ENCODE measurements at places on chromosomes 12 and 14.

DNA sequence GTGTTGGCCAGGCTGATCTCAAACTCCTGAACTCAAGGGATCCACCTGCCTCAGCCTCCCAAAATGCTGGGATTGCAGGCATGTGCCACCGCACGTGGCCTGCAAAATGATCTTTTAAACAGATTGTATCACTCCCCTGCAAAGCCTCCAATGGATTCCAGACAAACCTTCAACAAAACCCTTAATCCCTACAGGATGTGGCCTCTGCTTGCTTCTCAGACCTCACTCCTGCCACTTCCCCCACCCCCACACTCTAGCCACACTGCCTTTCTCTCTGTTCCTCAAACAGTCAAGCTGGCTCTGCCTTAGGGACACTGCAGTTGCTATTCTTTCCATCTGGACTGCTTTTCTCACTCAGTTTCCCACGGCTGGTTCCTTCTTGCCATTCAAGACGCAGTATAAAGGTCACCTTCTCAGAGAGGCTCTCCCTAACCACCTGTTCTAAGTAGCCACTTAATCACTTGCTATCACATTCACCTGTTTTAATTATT, 47.3 kb upstream of the TMED10 start:
- no peak for DNase-seq

- DNase-seq = no peak
Measured at GRCh38 chr12:104314242-104314614, 10.7 kb downstream of the EID3 start.

GRCh38 chr12:21523148-21523547, 2.9 kb upstream of the SPX start:
- DNase-seq = no peak

DNA sequence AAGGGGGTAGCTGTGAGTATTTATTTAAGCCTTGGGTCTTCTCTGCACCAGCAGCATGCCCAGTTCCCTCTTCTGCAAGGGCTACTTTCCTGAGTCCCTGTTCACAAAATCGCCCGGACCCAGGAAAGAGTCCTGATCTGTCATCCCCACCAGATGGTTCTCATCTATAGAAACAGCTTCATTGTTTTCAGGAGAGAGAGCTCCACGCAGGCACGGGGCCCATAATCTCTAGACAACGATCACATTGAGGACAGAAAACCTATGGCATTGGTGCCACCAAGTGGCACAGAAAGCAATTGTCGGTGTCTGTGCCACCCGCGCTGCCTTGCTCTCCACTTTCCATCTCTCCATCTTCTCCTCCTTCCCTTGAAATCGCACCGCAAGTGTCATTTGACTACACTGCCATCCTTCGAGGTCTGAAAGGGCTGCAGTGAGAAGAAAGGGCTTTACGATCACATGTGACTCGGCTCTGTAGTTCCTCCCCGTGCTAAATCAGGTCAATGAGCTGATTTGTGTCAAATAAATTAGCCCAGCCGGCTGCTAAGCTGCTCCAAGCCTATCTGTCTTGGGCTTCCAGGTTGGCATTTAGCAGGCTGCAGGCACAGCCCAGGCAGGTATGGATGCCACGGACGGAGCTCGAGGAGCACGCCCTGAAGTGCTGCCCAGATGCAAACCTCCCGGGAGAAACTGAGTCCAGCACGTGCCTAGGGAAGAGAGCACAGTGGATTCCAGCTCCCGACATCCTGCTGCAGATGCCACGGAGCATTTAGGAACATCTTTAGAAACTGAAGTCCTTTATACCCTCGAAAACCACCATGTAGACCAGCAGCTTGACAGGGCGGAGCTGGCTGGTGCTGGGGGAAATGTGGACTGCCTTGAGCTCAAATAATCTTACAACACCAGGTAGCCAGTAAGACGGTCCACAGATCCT, 28.8 kb downstream of the SPRING1 start:
- DNase-seq = peak; percentile 27

GRCh38 chr12:1796515-1797010, 23.8 kb upstream of the LRTM2 start:
- DNase-seq = no peak

DNA sequence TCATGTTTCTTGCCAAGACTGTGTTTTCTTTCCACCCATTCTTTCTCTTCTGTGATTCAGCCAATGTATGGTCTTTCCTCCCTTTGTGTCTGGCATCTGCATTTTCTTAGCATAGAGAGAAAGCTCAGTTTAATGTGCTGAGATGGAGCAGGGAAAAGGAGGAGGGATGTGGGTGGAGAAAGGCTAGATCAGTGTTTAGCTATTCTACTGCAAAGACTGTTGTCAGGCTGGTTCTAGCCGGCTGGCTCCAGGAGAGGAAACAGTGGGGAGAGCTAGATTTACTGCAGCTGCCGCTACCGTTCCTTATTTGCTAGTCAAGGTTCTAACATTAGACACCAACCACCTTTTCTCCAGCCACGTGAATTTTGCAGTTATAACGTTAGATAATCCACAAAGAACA, 5.2 kb upstream of the RIMKLB start:
- peak; percentile 24 for DNase-seq

- no peak for DNase-seq
Measured at GRCh38 chr14:54219261-54220070, 177.3 kb upstream of the CDKN3 start.

GRCh38 chr12:48958049-48958388, 732 bp upstream of the ARF3 start:
- no peak for DNase-seq

- DNase-seq = no peak
Measured at GRCh38 chr12:4240161-4240783, 33.3 kb upstream of the CCND2 start.

GRCh38 chr12:60148831-60149230, 553.0 kb downstream of the SLC16A7 start:
- no peak for DNase-seq

GRCh38 chr12:64042911-64043310, 179.2 kb downstream of the KICS2 start:
- DNase-seq = no peak

DNA sequence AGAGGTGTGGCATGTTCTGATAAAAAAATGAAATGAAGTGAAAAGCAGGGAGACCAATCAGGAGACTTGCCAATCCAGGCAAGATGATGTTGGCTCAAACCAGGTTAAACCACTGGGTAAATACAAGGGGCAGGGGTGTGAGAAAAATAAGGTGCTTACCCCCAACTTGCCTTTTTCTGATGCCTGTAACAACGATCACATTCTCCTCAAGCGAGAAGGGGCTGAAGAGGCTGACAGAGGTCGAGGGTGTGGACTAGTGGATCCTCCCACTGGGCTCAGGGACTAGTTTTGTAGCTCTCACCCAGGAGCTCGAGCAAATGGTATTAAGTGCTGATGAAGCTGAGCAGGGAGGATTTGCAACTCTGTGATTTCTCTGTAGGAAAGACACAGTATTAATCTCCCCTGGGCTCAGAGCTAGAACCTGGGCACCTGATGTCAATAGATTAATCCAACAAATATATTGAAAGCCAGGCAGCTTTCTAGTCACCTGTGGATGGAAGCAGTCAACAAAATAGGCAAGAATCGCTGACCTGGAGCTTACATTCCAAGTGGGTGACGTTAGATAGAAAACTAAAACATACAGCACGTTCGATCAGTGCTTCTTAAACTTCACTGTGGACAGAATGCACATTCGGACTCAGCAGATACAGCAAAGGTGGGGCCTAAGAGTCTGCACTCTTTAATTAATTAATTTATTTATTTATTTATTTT, 15.2 kb upstream of the EAPP start:
- no peak for DNase-seq

- no peak for DNase-seq
Measured at GRCh38 chr12:101902641-101903040, 25.3 kb downstream of the DRAM1 start.

DNA sequence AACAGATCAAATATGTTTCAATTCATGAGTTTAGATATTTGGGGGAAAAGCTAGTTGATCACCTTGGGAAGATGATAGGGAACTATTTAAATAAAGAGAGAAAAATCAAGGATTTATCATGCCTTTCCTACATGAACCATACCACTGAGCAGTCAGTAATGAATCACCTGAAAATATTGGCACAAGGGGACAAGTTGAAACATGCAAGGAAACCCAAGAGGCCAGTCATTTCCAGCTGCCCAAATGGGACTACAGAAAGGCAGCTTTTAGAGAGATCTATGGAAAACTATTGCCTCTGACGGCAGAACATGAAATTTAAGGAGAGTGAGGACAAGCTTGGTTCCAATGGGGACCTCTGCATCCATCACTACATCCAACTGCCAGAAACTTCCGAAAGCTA, 14.1 kb upstream of the ETV6 start:
- no peak for DNase-seq

- no peak for DNase-seq
Measured at GRCh38 chr12:19588951-19589350, 149.7 kb downstream of the AEBP2 start.

GRCh38 chr12:69119770-69120169, 119.6 kb upstream of the CPSF6 start:
- no peak for DNase-seq

GRCh38 chr14:64790478-64790877, 86.3 kb downstream of the PLEKHG3 start:
- no peak for DNase-seq

DNA sequence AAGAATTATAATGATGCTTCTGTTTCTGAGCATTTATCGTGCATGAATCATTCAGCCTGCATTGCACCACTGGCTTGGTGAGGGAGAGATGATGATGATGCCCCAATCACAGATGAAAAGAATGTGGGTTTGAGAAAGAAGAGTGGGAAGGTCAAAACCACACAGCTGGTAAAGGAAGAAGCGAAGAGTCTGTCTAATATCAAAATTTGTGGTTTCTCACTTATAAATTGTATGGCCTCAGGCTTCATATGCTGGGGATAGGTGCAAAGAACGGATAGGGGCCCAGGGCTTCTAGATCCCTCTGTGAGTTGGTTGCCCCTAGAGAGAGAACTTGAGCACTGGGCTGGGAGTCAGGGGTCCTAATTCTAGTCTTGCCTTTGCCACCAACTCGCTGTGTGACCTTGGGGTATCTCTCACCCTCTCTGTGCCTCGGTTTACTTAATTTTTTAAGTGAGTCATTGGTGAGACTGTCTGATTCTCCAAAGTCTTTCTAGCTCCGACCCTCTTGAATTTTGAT, 2.2 kb downstream of the OASL start:
- DNase-seq = no peak

DNA sequence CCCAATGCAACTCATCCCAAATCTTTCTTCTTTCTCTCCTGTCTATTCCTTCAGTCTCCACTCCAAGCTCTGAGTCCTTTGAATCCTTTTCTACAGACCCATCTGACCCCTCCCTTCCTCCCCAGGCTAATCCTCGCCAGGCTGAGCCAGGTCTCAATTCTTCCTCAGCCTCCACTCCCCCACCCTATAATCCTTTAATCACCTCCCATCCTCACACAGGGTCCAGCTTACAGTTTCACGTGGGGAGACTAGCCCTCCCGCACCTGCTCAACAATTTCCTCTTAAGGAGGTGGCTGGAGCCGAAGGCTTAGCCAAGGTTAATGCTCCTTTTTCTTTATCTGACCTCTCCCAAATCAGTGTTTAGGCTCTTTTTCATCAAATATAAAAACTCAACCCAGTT, 63.8 kb downstream of the MOK start:
- no peak for DNase-seq

DNA sequence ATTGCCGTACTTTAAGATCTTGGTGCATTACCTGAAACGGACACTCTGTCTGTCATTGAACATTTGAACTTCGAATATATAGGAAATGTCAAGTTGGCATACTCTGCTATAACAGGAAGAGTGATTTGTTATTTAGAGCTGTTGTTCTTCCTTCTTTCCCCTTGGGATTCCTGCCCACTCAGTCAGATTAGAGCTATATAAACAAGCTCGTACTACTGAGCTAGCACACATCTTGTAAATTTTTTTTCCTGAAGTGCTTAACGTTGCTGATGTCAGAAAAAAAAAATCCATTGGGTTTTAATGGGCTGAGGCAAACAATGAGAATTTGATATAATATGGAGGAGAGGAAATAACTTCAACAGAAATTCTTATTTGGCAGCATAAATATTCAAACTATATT, 26.8 kb downstream of the RGS6 start:
- no peak for DNase-seq

- DNase-seq = no peak
Measured at GRCh38 chr12:62700091-62700880, 233.7 kb downstream of the MON2 start.

DNA sequence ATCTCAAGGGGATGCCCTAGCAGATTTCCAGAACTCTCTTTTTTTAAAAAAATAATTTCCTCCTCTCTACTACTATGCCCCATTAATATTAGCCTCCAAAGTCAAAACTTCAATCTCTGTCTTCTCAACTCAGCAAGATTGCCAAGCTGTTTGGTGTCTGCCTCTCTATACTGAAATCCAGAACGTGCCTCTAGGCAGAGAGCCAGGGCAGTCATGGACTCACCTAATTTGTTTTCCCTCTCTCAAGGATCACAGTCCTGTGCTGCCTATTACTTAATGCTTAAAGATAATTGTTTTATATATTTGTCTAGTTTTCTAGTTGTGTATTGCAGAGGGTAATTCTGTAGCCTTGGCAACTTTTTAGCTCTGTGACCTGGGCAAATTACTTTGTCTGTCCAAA, 74.7 kb downstream of the E2F7 start:
- DNase-seq = no peak

DNA sequence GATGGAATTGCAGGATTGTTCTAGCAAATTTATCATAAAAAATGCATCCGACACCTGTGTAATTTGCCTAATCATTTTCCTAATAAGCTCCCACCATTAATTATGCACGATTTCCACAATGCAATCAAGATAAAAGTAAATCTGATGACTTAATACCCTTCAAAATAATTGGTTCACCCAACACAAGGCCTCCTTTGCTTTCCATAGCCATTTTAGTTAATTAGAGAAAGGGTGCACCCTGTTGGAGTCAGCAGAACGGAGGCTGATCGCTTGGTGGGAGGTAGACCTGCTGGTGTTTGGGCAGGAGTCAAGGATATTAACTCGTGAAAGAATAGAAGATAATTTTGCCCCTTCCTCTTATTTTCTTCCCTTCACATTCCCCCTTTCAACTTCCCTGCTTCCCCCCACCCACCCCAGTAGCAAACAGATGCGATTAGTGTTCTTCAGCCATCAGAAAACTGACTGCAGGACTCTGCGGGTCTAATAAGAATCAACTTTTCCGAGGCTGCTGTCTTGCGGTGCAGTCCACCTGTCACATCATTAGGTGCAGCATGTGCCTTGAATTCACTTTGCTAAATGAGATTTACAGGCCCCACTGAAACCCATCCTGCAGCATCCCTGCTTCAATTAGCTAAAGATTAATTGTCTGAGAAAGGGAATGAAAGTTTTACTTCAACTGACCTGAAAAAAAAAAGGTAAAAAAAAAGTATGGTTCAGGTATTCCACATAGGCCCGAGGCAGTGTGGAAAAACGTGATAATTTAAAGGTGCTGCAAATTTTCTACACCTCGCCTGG, 553.7 kb upstream of the LMO3 start:
- DNase-seq = no peak

GRCh38 chr14:72962829-72963312, 36.6 kb downstream of the DCAF4 start:
- DNase-seq = no peak

Data from NCI-H1417 treated with DMSO at 0.1 percent for 48 hours (cell line).